ENCODE measurements at places on chromosomes 11 and 22.
A peak's percentile ranks its signal among the peaks of the same experiment; 100 is the strongest.

GRCh38 chr22:24926849-24927579 lies 19.5 kb downstream of the LHFPL7 start:
- DNase-seq = no peak

- DNase-seq = peak; percentile 71
Measured at GRCh38 chr11:10885703-10886363, 28.0 kb upstream of the ZBED5 start.

DNA sequence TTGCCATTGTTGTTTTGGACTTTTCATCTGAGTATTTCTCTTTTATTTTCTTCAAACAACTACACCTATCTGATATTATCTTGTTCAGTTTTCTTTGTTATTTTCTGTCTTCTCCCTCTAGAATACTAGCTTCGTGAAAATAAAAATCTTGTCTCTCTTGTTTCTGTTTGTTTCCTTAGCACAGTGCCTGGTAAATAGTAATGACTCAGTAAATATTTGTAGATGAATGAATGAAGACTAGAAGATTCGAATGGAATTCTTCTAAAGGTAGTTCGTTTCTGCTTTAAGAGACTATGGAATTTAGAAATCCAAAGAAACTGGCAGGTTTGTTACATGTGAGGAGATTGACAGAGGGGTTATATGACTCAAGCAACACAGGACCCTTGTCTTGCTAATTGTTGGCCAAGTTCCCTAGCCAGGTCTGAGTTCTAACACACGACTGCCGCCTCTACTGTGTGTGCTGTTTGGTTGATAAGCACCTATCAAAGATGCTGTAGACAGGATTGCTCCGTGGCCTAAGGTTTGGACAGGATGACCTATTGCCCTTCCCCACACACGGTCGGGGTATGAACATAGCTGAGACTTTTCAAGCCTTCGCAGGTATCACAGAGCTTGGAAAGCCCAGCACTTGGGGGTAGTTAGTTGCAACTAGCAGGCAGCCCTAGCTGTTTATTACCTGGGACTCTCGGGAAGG lies 831 bp upstream of the TMEM135 start:
- peak; percentile 22 for DNase-seq

- no peak for DNase-seq
Measured at GRCh38 chr11:3971756-3972404, 116.4 kb downstream of the STIM1 start.

DNA sequence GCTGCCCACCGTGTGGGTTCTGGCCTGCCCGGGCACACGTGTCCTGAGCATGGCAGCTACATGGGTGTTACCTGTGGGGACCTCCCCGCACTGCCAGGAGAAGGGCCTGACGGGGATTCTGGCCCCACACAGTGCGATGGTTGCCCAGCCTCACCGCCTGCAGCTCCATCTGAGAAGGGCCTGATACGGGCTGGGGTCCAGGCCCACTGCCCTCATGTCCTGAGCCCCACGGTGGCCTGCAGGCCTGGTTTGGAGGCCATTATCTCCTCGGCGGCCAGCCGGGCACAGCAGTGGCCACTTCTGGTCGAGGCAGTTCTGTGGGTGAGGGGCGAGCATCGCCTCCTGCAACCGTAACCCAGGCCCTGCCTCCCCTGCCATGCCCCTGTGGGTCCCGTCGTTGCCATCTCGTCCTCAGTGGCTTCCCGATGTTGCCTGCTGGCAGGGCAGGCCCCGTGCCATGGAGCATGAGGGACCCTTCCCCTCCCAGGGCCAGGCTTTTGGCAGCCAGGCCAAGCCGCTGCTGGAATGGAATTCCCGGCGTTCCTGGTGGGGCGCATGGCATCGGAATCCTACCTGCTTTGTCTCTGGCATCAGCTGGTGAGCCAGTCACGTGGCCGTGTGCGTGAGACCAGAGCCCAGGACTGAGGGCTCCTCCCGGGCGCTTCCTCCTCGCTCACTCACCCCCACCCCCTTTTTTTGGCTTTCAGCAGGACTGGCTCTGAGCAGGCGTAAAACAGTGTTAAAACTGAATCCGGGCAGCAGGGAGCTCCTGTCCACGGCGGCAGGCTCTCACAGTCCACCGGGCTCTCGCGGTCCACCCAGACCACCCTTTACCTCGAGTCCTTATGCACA lies 71.9 kb upstream of the PPARA start:
- peak; percentile 74 for DNase-seq

GRCh38 chr11:118251858-118252652 lies at the start of gene MPZL3:
Gene MPZL3, minus strand, starts transcription at chr11:118252365. Its CDS starts 71 bp downstream, at chr11:118252294.
- DNase-seq = peak; percentile 86

DNA sequence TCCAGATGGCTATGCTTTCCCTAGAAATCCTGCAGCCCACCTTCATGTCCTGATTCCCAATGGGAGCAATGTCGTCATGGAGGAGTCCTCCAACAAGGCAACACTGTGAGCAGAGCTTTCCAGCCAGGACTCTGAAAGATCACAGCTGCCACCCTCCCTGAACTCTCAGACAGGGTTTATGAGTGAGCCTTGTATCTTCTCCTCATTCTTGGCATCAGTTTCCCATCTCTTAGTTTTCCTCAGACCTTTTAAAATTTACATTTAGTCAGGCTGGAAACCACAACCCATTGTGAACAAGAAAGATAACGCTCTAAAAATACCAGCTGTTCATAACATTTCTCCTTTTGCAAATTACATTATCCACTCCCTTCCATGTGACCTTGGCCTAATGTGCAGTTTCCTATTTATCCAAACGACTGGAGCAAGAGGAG lies 15.6 kb upstream of the LYVE1 start:
- DNase-seq = peak; percentile 58

DNA sequence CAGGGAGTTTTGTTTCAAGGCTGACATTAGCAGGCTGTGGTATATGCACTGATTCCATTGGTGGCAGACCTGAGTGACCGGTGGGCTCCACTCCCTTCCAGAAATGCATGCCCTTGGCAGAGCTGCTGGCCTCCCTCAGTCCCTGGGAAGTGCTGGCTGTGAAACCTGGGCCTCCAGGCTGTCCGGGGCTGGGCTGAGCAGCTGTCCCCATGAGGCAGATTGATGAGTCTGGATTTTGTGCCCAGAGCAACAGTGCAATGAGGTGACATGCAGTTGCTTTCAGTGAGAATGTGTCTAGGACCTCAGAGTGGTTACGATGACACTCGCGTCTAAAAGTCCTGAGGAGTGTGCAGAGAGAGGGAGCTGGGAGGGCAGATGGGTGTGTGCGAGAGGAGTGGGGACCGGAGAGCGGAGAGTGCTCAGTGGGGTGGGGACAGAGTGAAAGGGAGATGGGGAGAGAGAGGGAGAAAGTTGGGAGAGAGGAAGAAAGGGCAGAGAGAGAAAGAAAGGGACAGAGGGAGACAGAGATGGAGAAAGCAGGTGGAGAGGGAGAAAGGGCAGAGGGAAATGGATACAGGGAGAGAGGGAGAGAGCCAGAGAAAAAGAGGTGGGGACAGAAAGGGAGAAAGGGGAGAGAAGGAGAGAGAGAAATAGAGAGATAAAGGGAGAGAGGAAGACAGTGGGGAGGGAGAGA lies 978.3 kb downstream of the BRD1 start:
- DNase-seq = no peak

GRCh38 chr22:35037089-35037488 lies 28.9 kb upstream of the ISX start:
- no peak for DNase-seq

- no peak for DNase-seq
Measured at GRCh38 chr11:90722552-90723190, 499.8 kb upstream of the CHORDC1 start.

DNA sequence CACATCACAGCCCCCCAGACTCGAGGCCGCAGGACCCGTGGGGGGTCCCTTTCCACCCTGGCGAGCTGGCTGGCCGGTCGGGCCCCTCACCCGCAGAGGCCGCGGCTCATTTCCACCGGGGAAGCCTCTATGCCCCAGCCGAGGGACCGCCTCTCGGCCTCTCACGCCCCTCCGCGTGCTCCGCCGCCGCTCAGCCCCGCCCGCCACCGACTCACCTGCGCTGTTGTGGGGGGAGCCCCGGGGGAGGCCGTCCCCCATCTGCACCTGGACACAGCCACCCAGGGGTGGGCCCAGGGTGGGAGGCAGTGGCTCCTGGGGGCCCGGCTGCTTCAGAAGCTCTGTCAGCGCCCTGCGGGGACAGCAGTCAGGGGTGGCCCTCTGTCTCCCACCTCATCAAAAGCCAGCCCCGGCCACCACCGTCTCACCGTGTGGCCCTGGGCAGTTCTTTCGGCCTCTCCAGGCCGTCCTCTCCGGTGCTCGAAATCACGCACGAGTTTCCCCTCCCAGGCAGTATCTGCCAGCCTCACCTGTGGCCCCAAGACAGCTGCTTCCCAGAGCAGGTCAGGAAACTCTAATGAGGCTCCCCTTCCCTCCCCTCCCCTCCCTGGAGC lies 3.8 kb downstream of the SHISA8 start:
- DNase-seq = no peak

DNA sequence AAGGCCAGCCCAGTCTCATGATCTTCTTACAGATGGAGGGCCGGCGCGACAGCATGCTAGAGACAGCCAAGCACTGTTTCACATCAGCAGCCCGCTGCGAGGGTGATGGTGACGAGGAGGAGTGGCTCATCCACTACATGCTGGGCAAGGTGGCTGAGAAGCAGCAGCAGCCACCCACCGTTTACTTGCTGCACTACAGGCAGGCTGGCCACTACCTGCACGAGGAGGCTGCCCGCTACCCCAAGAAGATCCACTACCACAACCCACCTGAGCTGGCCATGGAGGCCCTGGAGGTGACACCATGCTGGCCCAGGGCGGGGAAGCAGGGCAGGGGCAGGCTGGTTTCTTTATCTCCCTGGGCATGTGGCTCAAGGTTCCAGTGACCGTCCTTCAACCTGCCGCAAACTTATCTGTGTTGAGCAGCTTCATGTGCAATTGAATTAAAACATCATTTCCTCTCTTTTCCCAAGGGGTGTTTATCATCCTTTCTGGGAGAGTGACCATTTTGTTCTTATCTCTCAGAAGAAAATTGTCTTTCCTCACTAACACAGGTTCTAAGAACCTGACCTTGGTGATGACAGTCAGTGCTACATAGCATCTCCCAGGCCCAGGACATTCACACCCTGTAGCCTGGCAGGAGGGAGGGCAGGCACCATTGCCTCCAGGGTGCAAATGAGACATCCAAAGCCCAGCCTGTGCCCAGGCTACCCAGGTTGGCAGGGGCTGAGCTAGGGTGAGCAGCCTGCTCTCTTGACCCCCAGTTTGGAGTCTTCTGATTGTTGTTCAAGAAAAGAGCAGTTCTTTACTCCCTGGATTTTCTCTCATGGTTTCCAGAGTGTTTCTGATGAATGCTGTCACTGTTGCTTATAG lies 80.7 kb downstream of the CABIN1 start:
- DNase-seq = no peak
